Mesothelial cell of epicardium (in vitro differentiated cells): ENCODE measurements at places on chromosomes 11 and 22.

- DNase-seq, result peak; percentile 80
Observed at GRCh38 chr11:133927690-133928627, 28.8 kb downstream of the IGSF9B start.

DNA sequence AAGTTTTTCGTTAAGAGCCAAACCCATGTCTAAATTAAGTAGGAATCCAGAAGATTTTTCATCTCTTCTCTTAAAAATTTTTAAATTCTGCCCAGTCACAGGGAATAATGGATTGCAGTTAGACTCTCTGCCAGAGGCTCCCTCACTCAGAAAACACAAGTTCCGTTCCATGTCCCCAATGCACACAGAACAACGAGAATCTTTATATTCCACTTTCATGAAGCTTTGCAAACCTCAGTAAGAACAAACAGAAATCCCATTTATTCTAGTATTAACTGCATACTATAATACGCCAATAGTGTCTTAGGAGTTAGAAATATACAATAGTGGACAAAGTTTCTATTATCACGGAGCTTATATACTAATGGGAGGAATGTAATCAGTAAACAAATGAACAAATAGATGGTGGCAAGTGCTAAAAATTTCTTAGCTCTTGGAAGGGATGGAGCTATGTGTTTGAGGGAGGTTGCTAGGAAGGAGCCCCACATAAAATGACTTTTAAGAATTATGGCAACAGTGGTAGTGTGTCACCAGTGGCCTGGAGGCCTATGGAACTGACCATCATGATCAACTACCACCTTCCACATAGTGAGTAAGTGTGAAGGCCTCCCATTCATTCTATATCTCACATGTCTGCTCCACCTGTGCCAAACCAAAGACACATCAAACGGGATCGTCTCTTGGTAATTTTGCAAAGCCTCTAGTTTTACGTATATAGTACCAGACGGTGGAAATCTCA is 24.9 kb downstream of the PICALM start:
- DNase-seq, result no peak

- no peak for DNase-seq
Observed at GRCh38 chr11:103326070-103326794, 217.0 kb downstream of the DYNC2H1 start.

DNA sequence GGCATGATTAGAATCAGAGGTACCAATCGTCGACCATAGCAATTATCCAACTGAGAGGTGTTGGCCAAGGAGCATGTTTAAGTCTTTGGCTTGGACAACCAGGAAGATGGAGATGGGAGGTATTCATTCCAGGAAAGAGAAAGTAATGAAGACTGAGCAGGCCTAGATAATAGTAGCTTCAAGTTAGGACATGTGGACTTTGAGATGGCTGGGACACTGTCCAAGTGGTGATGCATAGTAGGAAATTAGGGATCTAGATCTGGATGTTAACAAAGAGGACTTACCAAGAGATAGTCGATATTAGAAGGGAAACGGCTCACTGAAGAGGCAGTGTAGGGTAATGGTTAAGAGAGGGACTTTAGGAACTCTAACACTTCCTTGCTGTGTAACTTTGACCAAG is 266.7 kb downstream of the FAM76B start:
- DNase-seq, result no peak

GRCh38 chr11:17333799-17334586 is 17.6 kb upstream of the NCR3LG1 start:
- no peak for DNase-seq

- DNase-seq, result peak; percentile 21
Observed at GRCh38 chr22:47788461-47788860, 1026.0 kb downstream of the TBC1D22A start.

DNA sequence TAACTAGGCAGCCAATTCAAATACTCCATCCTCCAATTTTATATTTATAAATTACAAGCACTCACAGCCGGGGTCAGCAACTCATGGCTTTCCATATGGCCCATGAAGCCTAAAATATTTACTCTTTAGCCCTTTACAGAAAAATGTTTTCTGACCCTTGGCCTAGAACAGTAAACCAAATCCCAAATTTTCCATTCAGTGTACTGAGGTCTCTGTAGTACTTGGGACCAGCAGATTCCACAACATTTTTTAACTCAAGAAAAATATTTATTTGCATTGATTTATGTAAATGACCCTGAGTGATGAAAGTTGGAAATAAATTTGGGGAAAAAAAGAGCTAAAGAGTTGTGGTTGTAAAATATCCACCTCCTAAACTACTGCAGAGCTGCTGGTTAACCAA is 82.6 kb downstream of the SLC1A2 start:
- DNase-seq, result no peak

DNA sequence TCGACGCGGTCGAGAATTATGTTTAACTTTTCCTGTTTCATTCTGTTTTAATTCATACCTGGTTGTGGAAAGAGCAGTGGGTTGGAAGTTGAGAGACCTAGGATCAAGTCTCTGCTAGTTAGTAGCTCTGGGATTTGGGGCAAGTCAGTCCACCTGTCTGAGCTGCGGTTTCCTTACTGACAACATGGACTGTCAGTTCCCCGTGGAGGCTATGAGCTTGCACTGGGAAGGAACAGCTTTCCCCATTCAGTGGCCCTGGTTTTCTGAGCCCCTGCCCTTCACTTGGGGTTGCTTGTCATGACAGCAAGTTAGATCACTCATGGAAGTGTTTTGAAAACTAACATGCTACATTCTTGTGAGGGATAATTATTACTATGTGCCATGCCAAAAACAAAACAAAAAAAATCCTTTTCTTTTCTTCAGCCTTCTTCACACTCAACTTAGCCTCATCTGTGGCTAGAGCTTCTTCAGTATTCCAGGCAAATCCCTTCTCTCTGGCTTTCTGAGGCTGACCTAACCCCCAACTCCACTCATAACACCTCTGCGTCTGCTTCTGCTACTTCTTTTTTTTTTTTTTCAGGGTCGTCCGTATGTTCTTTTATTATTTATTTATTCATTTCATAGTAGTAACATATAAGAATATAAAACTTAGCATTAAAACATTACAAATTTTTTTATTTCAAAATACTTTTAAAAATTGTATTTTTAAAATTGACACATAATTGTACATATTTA is 43.0 kb upstream of the ZBED5 start:
- DNase-seq, result no peak

DNA sequence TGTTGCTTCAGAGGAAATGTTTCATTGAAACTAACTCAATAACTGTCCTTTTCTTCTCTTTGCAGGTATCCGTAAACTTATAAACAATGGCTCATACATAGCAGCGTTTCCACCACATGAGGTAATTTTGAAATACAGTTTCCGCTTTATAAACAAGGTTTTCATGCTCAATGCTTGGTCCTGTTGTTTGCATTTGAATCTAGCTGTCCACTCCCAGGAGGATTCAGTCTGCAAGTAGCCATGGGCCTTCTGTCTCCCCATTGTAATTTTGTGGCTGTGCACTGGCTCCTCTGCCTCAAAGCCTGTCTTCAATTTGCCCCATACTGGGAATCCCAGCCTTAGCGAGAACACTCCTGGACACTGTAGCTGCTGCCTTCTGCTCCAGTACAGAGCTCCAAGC is 34.7 kb downstream of the MUC15 start:
- DNase-seq, result no peak

DNA sequence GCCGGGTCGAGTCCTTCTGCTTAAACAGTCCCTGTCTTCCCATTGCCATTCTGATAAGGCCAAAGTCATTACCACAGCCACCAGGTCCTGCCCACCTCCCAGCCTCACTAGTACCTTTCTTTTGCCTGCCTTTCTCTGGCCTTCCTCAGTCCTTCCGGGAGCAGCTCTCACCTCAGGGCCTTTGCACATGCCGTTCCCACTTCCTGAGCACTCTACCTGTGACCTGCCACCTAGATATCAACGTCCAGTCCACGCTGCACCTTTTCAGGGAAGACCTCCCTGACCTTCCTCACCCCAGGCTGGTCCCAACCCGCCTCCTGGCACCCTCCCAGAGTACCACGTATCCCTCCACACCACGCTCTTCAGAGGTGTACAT is 7.8 kb upstream of the OSM start:
- no peak for DNase-seq

- DNase-seq, result no peak
Observed at GRCh38 chr11:62242021-62242420, at the start of gene SCGB1D2. Gene SCGB1D2, plus strand, starts transcription at chr11:62242239. Its CDS starts 69 bp downstream, at chr11:62242308.

GRCh38 chr11:130731401-130731800 is 184.9 kb downstream of the SNX19 start:
- DNase-seq, result no peak

DNA sequence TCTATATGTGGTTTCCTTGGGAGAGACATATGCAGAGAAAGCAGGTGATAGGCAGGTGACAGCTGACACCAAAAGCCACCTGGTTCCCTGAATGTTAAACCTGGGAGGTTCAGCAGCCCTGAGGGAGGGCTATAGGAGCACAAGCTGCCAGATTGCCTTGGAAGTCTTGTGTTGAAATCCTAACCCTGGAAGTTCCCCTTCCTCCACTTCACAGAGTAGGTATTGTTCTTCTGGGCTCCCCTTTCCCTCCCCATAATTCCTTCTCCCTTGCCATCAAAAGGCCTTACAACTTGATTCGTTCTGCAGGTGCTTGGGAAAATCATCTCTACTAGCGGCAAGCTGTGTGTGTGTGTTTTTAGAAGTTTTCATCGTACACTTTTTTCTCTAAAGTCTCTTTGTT is 5.4 kb downstream of the LDLRAD3 start:
- no peak for DNase-seq

GRCh38 chr11:82864268-82864667 is 36.0 kb downstream of the PRCP start:
- DNase-seq, result no peak

DNA sequence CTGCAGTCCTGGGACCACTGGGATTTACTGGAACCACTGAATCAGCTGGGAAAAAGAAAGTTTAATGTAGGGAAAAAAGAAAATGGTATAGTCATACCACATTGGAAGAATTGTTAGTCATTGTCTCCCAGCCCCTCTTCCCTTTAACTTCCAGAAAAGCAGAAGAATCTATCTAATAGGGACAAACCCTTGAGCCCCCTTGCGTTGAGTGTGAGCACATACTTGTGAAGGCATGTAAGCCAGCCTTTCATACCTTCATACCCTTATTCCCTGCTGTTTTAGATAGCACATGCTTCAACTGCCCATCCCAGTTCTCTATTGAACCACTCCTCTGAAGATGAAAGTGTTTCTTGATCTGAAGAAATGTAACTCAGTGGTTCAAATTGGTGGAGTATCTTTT is 6.6 kb downstream of the TREH start:
- DNase-seq, result no peak
